ENCODE measurements at places on chromosomes 12 and 14. TPM values are rescaled to one million over a fixed set of nuclear protein-coding genes. Genes with fewer than 3 reads are reported as not detected.

DNA sequence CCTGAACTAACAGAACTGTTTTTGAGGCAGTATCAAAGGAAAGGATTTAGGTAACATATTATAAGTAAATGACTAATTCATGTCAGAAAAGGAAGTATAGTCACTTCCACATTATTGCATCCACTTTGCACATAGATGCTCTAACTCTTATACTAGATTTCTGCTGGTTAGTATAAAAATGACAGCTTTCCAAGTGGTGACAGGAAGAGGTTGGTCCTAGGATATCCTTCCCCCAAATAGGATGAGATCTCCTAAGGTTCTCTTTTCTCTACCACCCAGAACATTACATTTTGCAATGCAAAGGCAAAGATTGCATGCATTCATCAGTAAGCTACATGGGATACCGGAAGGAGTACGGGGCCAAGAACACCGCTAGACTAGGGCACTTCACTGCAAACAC is 15.2 kb downstream of the DAD1 start:
- H3K27me3 ChIP-seq: no peaks in the 10 kb centered on the region
- no peak overlapping the region for H3K4me3 ChIP-seq
- no peaks in the 10 kb centered on the region for H3K4me1 ChIP-seq
- H3K36me3 ChIP-seq: peaks cover 62% of the 10 kb centered on the region
- no peak overlapping the region for H3K27ac ChIP-seq

Gene C12orf50
- not detected for polyA plus RNA-seq

GRCh38 chr12:111764120-111764821 is 2.5 kb upstream of the ALDH2 start:
- no peaks in the 10 kb centered on the region for H3K36me3 ChIP-seq
- H3K4me3 ChIP-seq: no peak overlapping the region
- H3K27me3 ChIP-seq: no peaks in the 10 kb centered on the region
- DNase-seq: no peak
- peaks cover 12% of the 10 kb centered on the region for H3K4me1 ChIP-seq

Gene MYH6
- 5,104 TPM for polyA plus RNA-seq

DNA sequence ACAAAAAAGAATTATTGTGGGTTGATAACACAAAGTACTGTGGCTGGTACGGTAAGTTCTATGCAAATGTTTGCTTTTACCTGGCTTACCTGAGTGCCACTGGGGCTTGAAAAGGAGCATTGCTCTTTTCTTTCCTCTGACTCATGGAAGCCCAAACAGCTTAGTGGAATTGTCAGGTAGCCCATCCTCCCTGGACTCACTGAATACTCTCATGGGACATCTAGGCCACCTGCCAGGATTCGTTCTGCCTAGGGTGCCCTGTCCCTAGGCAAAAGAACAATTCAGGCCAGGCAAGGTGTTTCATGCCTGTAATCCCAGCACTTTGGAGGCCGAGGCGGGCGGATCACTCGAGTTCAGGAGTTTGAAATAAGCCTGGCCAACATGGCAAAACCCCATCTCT is 22.5 kb upstream of the YAF2 start:
- no peaks in the 10 kb centered on the region for H3K27me3 ChIP-seq
- H3K36me3 ChIP-seq: no peaks in the 10 kb centered on the region
- DNase-seq: no peak
- no peaks in the 10 kb centered on the region for H3K4me1 ChIP-seq
- no peak overlapping the region for H3K4me3 ChIP-seq

Measured in heart left ventricle (tissue), 16 donors.